Kidney epithelial cell (primary cell): ENCODE measurements at places on chromosomes 5 and 9. TPM values are rescaled to one million over a fixed set of nuclear protein-coding genes. Genes with fewer than 3 reads are reported as not detected.

- no peak for DNase-seq
These were observed 190.2 kb downstream of the GABBR2 start for GRCh38 chr9:98518556-98518955.

GRCh38 chr5:67880876-67881275 is 334.7 kb upstream of the PIK3R1 start:
- no peak for DNase-seq

PPP1R26 gene
- total RNA-seq: 47.2 and 48.0 TPM in 2 replicates

SURF4 gene
- total RNA-seq: 188 and 198 TPM in 2 replicates

THG1L gene
- total RNA-seq: 17.9 and 18.6 TPM in 2 replicates

UBTD2 gene
- 30.1 and 32.0 TPM in 2 replicates for total RNA-seq

- no peak for DNase-seq
These were observed 49.0 kb upstream of the IFNK start for GRCh38 chr9:27475057-27475595.
